ENCODE measurements at places on chromosomes 5 and 9.

GRCh38 chr9:4832786-4833579, 40.2 kb downstream of the RCL1 start:
- peak; percentile 99 for DNase-seq

DNA sequence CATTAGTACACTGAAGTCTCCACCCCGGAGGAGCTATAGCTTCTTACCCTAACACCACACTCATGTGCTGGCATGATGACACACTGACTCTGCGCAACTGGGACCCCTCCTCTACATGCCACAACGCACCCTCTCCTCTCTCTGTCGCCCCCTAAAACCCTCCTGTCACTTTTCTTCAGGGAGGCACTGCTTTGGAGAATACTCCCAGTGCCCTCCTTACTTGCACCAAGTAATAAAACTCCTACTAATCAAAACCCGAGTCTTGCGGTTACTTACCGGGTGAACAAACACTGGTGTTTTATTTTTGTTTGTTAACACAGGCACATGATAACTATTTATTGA, 12.6 kb upstream of the STXBP1 start:
- no peak for DNase-seq

DNA sequence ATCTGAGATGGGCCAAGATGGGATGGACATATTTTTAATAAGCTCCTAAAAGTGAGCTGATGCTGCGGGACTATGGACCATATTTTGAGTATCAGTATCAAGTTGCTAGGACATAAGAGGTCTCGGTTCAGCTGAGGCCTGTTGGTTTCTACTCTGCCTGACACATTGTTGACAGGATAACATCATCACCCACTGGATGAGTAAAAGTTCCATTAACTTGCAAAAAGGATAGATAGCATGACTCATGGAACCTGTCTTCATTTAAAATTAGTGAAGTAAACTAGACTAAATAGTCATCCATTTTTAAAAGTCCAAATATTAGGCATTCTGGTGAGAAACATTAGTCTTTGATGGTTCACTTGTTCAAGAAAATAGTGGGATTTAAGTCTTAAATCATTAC, 33.3 kb downstream of the PARP8 start:
- DNase-seq = peak; percentile 17

DNA sequence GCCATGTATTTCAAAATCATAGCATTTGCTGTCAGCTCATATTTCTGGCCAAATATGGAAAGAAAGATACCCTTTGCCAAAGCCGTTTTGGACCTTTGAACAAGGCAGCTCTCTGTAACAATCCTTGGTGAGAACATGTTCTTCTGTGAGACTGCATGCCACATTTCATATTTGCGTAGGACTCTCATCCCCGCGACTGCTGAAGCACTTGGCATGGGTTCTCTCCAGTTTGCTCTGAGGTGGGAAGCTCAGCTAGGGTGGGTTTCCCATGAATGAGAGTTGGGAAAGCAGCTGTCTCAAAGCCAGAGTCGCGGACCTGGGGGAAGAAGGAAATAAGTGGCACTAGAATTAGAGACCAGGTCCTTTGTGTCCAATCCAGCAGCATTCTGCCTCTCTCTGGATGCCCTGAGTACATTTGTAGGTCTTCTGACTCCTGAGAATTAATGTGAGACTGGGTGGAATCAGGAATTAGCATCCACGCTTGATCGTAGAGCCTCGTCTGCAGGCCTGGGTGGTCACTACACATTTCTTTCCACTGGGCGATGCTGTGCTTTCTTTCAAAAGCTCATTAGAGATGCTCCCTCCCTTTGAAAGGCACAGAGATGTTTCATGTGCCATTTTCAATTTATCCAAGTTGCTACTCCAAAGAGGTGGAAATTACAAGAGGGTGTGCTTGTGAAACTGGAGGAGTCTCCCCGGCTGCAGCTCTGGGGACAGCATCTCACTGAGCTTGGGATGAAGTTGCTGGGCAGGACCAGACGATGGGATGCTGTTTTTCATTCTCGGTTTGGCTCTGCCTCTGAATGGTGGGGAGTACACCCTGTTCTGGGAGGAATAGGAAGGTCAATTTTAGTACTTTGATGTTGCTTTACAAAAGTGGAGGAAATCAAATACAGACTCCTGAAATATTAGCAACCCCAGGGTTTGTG, 197.2 kb downstream of the GADD45G start:
- DNase-seq = no peak

DNA sequence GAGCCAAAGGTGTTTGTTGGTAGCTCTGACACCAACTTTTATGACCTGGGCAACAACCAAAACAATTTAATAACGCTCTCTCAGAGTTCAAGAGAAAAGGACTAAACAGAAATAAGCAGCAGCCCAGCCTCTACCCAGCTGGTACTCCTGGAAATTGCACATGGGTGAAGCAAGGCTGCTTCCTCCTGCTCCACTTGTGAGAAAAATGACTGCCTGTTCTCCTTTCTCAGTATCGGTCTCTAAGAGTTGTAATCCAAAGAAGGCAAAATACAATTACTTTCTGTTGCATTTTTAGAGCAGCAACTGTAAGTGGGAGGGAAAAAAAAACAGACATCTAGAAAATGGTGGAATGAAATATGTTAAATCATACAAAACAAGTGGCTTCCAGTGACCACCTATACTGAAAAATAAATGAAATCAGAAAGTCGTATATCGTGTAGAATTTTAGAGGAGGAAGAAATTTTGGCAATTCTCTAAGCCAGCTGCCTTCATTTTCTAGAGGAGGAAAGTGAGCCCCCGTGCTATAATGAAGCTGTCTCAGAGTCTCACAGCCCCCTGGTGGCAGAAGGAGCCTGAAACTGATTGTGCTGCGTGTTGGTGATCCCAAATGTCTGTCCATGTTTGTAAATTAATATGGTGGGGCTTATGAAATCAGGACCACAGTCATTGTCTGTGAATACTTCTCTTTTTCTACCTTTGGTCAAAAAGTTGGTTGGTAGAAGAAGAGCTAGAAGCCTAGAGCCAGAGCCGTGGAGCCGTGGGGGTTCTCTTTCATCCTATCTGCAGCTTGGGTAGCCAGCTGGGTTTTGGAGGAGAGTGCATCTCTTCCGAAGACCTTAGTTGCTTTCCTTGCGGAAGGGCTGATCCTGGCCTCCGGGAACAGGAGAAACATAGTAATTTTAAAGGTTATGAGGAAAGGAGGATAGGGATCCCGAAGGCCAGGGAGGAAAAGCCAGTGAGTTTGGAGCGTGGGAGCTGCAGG, 139.9 kb downstream of the PIP5K1B start:
- DNase-seq = peak; percentile 7

Data from HCEC 1CT (cell line).